ENCODE measurements at places on chromosomes 3 and 15. TPM values are rescaled to one million over a fixed set of nuclear protein-coding genes. Genes with fewer than 3 reads are reported as not detected.

Gene CP
- not detected for total RNA-seq

Gene TTLL13
- total RNA-seq: not detected

Gene CRABP1
- not detected for total RNA-seq

Gene OR5K2
- not detected for total RNA-seq

Gene SST
- not detected for total RNA-seq

Gene PARL
- total RNA-seq: 45.0 TPM

Gene LRRC2
- total RNA-seq: 0.26 TPM

Gene FETUB
- 23.3 TPM for total RNA-seq

Gene RTP1
- total RNA-seq: not detected

Gene SLC38A3
- not detected for total RNA-seq

Gene COLQ
- total RNA-seq: 0.95 TPM

Gene RARRES1
- 4.0 TPM for total RNA-seq

Gene CLDN16
- total RNA-seq: not detected

Gene BCHE
- total RNA-seq: 2.1 TPM

Gene NAALADL2
- total RNA-seq: 1.9 TPM

Gene CHRNA3
- total RNA-seq: not detected

Gene NLGN1
- 5.0 TPM for total RNA-seq

Gene PTX3
- total RNA-seq: 2.3 TPM

Gene TUSC2
- 30.5 TPM for total RNA-seq

Gene UBAP1L
- 1.7 TPM for total RNA-seq

Gene PRSS50
- total RNA-seq: not detected

Gene MEGF11
- total RNA-seq: not detected

Gene ZKSCAN7
- total RNA-seq: 0.61 TPM
